ENCODE measurements at places on chromosomes 3 and 15.

DNA sequence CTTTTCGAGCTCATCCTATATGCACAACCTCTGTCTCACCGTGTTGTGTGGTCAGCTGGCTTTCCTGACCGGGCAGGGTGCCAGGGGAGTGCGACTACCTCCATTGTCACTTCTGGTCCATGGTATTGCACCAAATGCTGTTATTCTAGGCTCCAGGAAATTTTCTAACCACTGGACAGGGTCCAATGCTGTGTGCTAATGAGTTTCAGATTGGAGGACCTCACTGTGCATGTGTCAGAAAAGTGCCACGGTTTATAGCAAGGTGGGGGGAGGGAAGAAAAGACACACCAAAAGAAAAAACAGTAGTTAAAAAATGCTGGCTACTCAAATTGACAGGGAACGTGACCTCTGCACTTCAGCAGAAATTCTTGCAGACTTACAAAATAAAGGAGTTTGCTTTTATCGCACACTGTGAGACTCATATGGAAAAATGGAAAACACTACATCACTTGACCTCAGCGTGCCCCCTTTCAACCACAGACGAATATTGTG is 480.1 kb downstream of the FOXP1 start:
- DNase-seq: no peak

DNA sequence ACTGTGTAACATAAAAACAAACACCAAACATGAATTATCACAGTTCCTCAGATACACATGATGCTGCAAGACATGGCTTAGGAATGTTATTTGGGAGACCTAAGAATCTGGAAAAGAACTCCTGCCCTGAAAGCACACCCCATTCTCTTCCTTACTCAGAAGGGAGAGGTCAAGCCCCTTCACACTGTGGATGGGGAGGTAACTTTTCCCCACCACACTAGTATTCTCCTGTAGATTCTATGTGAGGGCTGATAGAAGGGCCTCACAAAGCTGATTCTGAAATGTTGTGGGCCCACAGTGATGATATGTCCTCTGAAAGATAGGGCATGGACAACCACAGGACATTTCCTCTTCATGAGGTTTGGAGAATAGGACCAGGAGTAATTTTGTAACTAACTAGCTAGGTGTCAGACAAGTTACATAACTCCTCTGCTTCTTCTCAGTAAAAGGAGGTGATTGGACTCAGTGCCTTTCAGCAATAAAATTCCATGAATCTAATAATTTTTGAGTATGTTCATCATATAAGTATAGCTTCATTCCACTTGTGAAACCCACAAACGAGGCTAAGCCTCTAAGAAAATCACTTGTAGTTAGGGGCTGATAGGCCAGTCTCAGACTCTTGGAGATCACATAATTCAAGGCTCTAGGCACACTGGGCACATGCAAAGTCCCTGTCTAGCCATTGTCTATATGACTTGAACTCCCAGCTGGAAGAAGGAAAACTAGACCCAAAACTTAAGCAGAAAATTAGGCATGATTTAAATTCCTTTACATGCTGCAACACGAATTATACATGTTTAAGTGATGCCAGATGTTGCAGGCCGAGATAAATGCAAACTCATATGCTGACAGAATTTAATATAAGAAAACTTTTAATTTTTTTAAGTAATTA is 7.5 kb downstream of the PTX3 start:
- DNase-seq: no peak

DNA sequence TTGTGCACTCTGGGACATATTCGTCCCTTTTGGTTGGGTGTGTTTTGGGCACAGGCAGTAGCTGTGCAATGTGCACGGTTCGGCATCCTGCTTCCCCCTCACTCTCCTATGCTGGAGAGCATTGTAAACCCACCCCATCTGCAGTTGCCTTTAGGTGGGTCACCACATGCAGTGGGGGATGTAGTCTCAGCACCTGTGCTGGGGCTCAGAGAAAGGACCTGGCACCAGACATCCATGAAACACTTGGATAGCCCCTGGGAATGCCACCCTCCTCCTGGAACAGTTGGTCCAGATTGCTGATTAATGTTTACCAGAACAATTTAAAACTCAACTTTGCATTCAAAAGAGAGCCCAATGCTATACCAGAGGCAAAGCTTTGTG is 123.9 kb upstream of the MEF2A start:
- DNase-seq: peak; percentile 19

GRCh38 chr3:9915254-9916141 is 1.4 kb upstream of the IL17RC start:
- peak; percentile 57 for DNase-seq

GRCh38 chr3:6228958-6229683 is 631.8 kb upstream of the GRM7 start:
- no peak for DNase-seq

DNA sequence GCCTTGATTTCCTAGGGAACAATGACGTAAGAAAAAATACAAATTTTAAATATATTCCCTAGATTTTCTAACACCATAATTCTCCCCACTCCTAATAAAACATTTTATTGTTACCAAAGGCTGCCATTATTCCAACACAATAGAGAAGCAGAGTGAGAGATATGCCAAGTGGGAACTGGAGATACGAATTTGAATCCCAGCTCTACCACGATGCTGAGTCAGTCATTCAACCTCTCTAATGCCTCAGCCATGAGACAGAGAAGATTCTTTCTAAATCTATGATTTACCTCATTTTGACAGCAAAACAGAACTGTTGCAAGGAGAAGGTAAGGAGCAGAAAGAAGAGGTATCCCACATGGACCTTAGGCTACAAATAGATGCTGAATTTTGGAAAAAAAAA is 112.5 kb downstream of the IGF2BP2 start:
- no peak for DNase-seq

GRCh38 chr3:169836078-169836941 is 23.6 kb upstream of the LRRC34 start:
- DNase-seq: no peak

GRCh38 chr15:72579814-72580213 is 74.7 kb upstream of the GOLGA6B start:
- no peak for DNase-seq

GRCh38 chr15:58312031-58312430 is 119.8 kb upstream of the LIPC start:
- no peak for DNase-seq

DNA sequence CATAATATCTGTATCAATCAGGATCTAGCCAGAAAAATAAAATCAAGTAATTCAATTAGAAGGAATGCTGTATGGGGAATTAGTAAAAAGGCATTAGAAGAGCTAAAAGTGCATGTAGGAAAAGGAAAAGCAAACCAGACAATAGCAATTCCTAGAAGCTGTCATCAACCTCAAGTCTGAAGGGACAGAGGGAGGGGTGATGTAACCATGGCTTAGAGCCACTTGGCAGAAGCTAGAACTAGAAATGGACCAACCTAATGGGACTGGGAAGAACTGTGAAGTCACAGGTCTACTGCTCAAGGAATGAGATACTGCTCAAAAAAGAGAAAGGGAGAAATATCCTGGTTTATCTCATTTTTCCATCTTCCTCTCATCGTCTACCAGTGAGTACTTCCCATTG is 590.7 kb upstream of the SGO1 start:
- no peak for DNase-seq

DNA sequence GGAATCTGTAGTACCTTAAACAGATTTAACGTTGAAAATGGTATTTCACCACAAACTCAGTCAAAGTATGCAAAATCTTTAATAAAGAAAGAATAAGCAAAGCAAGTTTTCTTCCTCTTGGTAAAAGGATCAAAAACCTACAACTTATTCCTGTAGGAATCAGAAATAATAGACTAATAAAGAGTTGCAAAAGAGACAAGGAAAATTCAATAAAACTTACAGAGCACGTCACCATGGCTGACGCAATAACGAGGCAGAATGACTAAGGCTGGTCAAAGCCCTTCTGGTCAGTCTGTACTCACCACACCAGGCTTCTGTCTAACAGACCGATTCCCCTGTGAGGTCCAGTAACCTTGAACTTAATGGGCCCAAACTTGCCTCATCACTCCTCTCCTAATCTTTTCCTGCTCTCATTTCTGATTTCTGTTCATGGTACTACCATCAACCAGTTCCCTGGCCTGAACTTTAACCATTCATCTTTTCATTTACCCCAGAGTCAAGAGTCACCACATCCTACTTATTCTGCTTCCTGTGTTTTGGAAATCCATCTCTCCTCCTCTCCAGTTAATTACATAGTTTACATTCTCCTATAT is 5.0 kb downstream of the MASP1 start:
- DNase-seq: no peak

GRCh38 chr3:188003188-188004171 is 150.5 kb upstream of the LPP start:
- DNase-seq: no peak

DNA sequence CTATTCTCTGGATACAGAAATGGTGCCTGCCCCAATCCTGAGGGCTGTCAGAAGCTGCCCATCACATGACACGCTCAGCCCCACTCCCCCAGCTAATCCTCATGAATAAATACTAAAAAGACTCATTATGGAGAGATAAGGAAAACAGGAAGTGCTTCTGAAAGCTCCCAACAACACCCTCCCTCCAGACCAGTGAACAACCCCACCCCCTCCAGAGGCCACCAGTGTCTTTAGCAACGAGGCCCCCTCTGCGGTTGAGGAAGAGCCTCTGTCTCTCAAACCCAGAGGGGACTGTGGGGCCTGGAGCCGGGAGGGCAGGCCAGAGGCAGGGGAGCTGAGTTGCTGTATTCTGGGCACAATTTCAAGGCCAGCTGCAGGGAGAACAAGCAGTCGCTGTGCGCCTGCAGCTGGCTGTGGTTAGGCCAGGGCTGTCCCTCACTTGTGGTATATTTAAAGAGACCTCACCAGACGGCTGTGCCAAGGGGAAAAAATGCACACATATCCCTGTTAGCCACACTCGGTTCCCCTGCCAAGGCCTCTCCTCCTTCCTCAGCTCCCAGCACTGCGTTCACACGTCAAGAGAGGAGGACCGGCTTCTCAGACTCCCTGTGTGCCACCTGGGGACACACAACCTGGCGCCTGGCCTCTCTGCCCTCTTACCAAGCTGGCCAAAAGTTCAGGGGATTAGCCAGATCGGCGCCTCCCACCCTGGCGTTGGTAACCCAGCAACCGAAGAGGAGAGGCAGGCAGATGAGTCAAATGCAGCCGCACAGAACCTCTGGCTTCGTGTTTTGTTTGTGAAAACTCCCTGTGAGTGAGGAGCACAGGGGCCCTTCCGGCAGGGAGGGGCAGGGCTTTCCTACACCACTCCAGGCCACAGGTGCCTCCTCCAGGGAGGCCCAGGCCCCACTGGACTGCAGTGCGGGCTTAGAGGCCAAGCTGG is 101.2 kb upstream of the ETV5 start:
- DNase-seq: no peak

DNA sequence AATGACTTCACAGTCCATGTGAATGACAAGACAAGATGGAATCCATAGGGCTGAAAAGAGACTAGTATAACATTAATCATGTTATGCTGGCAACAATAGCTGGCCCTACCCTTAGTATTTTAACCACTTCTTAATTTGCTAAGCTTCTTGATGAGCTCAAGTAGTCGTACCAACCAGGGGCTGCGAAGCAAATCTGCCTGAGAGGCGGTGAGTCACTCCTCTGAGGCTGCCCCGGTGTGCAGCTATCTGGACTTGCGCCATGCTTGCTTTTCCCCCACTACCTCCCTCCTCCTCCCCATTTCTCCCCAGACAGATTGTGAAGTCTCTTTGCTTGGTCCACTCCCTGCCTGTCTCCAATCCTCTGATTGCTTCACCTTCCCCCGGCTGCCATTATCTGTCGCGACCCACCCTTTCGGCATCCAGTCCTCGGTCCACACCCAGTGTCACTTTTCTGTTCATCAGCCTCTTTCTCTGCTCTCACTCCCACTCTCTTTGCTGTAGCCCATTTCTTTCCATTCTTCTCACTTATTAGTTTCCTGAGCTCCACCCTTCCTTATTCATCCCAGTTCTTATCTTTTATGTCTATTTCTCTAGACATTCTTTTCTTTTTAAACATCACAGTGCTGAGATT is 42.7 kb downstream of the DUT start:
- DNase-seq: no peak

DNA sequence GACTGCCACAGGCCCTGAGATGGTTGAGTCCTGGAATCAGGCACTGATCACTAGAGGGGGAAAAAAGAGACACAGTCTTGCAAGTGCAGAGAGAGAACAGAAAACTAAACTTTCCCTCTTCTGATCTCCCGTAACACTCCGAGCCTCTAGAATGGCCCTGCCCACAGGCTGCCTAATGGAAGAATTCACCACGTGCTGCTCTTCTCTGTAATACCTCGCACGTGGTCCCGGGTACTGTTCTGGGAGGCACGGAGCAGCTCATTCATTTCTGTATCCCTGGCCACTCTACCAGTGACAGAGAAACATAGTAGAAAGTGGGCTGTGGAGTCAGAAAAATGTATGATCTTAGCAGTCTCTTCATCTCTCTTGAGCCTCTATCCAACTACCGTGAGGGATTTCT is 30.4 kb downstream of the VGLL4 start:
- DNase-seq: no peak

- no peak for DNase-seq
Measured at GRCh38 chr3:9951598-9951961, 628 bp downstream of the PRRT3 start.

DNA sequence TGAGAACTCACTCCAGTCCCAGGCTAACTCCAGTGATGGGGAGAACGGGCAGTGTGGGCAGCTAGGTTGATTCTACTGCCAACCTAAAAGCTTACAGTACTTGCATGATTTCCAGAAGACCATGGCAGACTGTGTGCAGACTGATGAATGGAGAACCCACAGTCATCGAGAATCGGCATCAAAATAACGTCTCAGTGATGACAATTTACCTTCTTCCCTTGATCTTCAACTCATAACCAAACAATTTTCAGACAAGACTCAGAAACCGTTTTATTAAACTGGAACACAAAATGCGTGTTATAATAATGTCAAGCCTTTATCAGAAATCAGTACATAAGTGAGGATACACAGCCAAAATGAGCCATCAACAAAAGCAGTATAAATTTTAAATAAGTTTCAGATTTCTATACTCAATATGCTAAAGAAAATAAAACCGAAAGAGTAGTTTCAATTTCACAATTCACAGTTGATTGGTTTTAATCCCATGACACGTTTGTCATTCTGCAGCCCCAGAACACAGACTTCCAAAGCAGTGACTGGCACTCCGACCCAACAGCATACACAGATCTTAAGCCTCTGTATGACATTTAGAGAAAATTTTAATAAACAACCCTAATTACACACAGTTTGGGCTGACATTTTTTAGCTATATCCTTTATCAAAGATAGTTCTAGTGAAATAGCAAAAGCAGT is 54.5 kb downstream of the ZMAT3 start:
- no peak for DNase-seq

DNA sequence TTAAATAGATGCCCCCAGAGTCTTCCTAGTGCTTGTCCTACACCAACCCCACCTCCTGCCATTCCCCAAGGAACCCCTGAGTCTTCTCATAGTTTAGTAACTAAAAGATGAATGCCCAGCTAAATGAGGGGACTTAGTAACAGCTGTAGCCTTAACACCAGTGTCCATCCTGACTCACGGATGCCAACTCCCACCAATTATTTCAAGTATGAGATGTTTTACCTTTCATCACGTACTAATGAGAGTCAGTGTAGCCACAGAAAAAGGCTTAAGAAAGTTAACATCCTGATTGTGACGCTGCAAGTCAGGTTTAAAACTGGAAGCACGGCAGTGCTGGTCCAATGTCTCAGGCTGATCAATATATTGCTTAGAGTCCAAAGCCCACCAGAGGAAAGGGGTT is 109.9 kb downstream of the FMN1 start:
- DNase-seq: no peak

- DNase-seq: no peak
Measured at GRCh38 chr3:41863024-41863423, 98.9 kb downstream of the ULK4 start.

- no peak for DNase-seq
Measured at GRCh38 chr3:190621927-190622326, 108.0 kb downstream of the IL1RAP start.
